Tracheal epithelial cell (primary cell): ENCODE measurements at places on chromosomes 11 and 22. TPM values are rescaled to one million over a fixed set of nuclear protein-coding genes. Genes with fewer than 3 reads are reported as not detected.

Gene OR2AT4
- total RNA-seq = not detected in 2 replicates

Gene HEPHL1
- 0.21 and 2.2 TPM in 2 replicates for total RNA-seq

Gene RIMBP3C
- under 0.01 and 0.21 TPM in 2 replicates for total RNA-seq

Gene WBP2NL
- under 0.01 TPM in 1 of 2 replicates, not detected in the other for total RNA-seq

Gene CHRM1
- total RNA-seq = not detected in 2 replicates

Gene BIK
- total RNA-seq = 61.0 and 99.3 TPM in 2 replicates

Gene OR8A1
- not detected in 2 replicates for total RNA-seq

Gene RAG2
- total RNA-seq = not detected in 2 replicates

Gene CHRDL2
- total RNA-seq = not detected in 2 replicates

Gene SUSD2
- 0.24 TPM in 1 of 2 replicates, not detected in the other for total RNA-seq

Gene PNPLA5
- not detected in 2 replicates for total RNA-seq
